Activated CD8-positive, alpha-beta memory T cell treated with anti-CD3 and anti-CD28 coated beads for 4 hours (primary cell): ENCODE measurements at places on chromosomes 5 and 9.

DNA sequence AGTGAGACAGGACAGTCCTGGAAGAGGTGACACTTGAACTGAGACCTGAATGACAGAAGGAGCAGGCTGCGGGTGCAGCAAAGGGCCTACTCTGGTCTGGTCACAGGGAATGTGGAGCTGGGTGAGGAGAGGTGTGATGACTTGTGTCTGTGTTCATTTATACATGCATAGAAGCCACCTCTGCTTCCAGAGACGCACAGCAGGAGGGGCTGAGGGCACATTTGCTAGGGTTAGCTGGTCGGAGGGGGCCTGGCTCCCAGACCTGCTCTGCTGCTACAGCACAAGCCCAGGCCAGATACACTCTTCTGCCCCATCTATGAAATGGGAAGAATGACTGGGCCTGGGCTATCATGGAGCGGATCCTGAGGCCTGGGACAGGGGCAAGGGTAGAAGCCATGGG lies 15.6 kb downstream of the UNC5A start:
- DNase-seq: no peak

DNA sequence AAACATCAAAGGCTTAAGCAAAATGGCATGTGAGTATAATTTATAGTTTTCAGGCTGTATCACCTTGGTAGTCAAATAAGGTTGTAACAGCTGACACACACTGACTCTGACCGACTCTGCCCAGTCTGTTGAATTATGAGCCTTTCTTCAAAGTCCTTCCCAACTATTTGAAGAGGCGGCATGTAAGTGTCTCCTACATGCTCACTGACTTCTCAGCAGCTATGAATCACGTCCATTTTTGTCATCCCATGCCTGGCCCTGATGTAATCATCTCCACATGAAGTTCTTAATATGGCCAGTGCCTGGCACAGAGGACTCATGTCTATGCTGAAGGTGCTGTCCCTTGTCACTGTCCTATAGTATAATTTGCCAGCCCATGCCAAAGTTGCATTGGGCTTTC lies 5.1 kb upstream of the PTBP3 start:
- no peak for DNase-seq

DNA sequence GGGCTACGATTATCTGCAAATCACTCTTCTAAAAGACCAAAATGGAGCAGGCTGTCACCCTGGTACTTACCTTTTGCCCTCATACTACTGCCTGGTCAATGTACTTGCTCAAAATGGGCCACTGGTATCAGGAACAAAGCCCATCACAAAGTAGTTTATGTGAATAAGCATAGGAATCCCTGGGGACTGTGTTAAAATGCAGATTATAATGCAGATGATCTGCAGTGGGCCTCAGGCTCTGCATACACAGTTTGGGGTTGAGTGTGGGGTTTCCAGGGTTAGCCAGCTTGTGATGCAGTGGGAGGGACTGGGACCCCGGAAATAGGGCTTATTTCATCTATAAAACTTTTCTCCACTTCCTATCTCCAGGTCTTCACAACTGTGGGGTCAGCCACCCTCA lies 173.1 kb downstream of the HSD17B3 start:
- no peak for DNase-seq

GRCh38 chr5:144481861-144482260 lies 311.2 kb downstream of the KCTD16 start:
- DNase-seq: no peak

DNA sequence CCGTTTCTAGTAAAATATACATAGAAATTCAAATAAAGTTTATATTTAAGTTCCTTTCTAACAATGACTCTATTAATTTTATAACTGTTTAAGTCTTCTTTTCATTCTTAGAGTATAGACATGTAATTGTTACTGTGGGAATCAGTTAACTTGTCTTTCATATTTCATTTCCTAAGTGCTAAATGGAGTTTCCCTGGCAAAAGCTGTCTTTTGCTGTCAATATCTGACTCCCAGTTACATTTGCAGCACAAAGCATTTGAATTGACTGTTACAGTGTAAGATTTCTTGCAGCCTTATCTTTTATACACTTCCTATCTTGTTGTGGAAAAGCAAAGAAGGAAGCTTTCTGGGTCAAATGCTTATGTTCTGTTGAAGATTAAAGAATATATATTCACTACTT lies 1026.3 kb downstream of the CDH9 start:
- no peak for DNase-seq

GRCh38 chr5:153598099-153598498 lies 107.6 kb downstream of the GRIA1 start:
- no peak for DNase-seq

DNA sequence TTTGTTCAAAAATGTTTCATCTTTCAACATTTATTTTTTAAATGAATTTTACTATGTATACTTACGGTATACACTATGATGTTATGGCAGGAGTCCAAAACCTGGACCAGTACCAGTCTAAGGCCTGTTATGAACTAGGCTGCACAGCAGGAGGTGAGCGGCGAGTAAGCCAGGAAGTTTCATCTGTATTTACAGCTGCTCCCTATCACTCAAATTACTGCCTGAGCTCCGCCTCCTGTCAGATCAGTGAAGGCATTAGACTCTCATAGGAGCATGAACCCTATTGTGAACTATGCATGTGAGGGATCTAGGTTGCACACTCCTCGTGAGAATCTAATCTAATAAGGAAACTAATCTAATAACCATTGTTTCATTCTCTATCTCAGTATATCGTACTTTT lies 715.5 kb upstream of the PTPRD start:
- no peak for DNase-seq

- no peak for DNase-seq
These were observed 15.1 kb downstream of the TEK start for GRCh38 chr9:27124151-27124550.

DNA sequence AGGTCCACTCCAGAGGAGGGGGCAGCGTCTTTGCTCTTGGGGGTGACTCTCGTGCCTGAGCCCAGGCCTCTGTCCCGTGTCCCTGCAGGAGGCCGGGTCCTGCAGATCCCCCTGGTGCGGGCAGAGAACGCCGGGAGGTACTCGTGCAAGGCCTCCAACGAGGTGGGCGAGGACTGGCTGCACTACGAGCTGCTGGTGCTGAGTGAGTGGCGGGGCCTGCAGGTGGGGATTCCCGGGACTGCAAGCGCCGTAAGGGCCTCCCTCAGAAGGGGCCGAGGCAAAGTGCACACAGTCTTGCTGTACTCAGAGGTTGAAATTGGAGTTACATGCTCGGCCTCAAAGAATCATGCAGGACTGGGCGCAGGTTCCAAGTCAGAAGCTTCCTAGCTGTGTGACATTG lies 62.7 kb upstream of the ASS1 start:
- DNase-seq: no peak

GRCh38 chr9:92607773-92608172 lies 62.2 kb downstream of the IPPK start:
- DNase-seq: no peak

DNA sequence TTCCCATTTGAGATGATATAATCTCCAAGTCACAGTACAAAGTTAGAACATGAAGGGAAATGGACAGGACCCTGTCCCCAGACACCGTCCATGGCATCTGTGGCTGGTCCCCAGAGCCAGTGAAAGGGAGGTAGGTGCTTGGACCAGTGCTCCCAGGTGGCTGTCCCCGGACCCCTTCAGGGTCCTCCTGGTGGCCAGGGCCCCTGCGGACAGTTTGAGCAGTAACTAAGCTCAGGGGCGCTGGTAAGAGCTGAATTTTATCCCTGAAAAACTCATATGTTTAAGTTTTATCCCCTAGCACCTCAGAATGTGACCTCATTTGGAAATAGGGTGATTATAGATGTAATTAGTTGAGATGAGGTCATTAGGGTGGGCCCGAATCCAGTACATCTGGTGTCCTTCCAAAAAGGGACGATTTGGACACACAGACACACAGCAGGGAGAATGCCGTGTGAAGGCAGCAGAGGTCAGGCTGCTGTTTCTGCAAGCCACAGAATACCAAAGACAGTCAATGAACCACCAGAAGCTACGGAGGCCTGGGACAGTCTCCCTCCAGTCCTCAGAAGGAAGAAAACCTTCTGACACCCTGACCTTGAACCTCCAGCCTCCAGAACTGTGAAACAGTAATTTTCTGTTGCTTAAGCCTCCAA lies 185.0 kb downstream of the ATPSCKMT start:
- DNase-seq: no peak

- DNase-seq: no peak
These were observed 6.6 kb downstream of the FBP1 start for GRCh38 chr9:94632737-94633136.

DNA sequence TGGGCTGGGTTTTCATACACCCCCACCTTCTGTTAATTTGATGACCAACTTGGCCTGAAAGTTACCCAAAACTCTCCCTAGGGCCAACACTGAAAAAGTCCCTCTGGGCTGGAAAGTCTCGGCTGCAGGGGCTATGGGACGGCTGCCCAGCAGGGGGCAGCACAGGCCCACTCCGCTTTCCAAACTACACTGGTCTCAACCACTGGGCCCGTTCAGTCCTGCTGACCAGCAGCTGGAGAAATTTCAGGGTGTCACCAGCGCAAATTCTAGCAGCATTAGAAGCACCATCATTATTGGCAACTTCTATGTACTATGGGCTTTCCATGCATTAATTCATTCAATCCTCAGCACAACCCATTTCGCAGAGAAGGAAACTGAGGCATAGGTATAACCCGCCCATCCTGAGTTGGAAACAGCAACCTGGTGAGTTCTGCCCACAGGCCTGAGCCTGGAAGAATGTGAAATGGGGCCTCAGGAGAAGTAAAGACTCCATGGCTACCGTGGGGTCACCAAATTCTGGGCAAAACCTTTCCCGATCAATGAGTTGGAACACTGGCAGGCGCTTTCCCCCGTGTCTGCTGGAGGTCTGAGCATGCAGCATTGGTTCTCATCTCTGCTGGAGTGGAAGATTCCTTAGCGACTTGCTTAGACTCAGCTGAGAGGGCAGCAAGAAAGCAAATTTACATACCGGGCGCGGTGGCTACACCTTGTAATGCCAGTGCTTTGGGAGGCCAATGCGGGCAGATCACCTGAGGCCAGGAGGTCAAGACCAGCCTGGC lies 9.7 kb downstream of the ORM2 start:
- DNase-seq: peak; percentile 28

- DNase-seq: no peak
These were observed 5.0 kb upstream of the C1QTNF3 start for GRCh38 chr5:34047774-34048572.

DNA sequence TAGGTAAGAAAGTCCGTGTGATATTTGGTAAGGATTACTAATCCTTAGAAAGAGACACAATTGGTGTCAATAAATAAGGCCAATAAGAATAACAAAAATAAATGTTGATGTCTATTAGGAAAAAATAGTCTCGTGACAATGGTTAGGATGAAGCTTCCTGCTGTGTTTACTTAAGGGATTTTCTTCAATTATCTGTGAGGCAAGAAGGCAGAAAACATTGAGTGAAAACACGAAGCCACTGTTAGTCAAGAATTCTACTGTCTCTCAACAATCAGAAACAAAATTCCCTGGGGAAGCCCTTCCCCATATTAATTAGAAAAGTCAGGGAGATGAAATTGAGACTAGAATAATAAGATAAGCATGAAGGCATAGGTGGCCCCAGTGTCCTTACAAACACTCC lies 149.0 kb downstream of the SYK start:
- no peak for DNase-seq

GRCh38 chr5:112762113-112762810 lies 24.6 kb downstream of the APC start:
- DNase-seq: no peak

GRCh38 chr9:68725070-68725469 lies 20.0 kb downstream of the PIP5K1B start:
- DNase-seq: no peak

DNA sequence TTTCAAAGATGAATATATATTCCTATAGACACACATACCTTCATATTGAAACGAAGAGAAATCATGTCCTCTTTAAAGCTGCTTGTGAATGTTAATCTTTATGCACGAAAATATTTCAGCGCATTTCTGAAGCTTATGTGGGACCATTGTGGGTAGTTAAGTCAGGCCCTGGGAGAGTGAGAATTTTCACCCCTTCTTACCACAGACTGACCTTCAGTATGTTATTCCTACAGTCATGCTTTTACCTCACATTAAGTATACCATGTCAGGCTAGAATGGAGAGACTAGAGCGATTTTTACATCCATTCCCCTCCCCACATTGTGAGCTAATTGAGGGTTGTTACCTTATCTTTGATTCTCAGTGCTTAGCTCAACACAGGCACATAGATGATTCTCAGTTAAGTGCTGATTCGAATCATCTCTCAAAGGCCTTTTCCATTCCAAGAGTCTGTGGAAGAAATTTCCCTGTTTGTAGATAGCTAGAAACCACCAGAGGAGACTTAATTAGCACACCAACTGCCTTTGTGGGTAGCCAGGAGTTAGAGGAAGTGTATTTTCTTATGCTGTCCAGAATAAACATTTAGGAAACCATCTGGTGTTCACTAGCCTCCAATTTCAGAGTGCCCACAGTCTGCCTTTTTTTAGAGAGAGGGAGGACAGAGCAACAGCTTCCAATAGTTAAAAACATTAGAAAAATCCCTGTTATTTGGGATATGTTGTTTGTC lies 110.5 kb downstream of the MEGF10 start:
- DNase-seq: no peak

DNA sequence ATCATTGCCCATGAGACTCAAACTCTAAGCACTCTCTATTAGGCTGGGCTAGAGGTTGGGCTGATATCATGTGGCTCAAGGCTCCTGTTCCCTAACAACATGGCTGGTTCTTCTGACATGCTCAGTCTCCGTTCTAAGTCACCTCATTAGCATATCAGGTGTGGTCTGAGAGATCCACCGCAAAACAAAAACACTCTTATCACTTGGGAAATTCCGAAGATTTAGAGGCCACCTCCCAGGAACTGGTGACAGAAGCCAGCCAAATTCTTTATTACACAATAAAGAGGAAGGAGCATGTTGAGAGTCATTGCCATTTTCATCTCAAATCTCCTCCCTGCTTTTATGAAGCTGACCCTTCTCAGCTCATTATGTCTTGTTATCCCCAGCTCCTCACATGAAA lies 107.6 kb downstream of the MSX2 start:
- DNase-seq: no peak

DNA sequence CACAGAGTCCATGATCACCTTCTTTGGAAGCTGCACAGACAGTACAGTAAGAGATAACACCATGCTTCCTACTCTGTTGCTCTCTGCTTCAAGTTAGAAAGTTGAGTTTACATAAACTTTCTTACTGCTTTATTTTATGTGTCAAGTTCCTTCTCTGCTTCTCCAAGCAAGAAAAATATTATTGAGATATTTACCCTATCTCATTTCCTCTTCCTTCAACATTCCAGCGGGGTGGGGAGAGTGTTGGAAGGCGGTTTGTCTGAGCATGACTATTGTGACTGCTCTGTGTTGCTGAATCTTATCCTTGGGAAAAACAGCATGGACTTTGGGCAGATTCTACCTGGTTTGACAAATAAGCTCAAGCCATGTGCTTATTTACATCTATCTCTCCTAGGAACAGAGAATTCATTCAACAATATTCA lies 66.9 kb upstream of the EPB41L4A start:
- DNase-seq: no peak

GRCh38 chr9:76161541-76161940 lies 232.7 kb downstream of the RFK start:
- DNase-seq: no peak
